Daoy (cell line): ENCODE measurements at places on chromosomes 13 and 19. TPM values are rescaled to one million over a fixed set of nuclear protein-coding genes. Genes with fewer than 3 reads are reported as not detected.

DNA sequence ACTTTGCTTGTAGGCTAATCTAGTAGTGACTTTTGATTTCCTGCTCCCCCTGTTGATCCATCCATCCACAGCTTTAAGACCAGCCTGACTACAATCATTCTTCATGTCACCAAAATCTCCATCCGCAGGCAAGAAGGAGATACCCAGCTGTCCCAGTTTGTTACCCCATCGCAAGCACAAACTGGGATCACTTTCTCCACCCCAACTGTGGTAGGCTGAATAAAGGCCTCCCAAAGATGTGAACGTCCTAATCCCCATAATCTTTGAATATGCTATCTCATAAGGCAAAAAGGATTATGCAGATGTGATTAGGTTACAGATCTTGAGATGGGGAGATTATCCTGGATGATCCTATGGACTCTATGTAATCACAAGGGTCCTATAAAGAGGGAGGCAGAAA lies 202.0 kb downstream of the ENOX1 start:
- DNase-seq = no peak

GRCh38 chr19:33366897-33367296 lies 6.6 kb upstream of the CEBPG start:
- no peak for DNase-seq

- no peak for DNase-seq
These were observed 17.6 kb downstream of the WDFY2 start for GRCh38 chr13:51601601-51602565.

- DNase-seq = no peak
These were observed 274.0 kb downstream of the EFNB2 start for GRCh38 chr13:106261450-106261849.

DNA sequence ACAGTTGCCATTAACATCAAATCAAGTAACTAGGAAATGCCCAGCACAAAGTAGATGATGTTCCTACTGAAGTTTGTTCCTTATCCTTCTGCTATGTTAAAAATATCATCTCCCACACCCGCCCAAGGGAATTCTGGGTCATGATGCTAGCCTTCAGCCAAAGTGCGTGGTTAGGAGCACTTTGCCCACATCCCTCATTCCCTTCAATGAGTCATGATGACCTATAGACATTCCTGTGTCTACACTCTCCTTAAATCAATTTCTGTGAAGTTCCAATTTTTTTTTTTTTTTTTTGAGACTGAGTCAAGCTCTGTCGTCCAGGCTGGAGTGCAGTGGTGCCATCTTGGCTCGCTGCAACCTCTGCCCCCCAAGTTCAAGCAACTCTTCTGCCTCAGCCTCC lies 17.0 kb downstream of the RXFP2 start:
- DNase-seq = peak; percentile 82

- no peak for DNase-seq
These were observed 41.6 kb upstream of the CLDN10 start for GRCh38 chr13:95510950-95511349.

SHD gene
- total RNA-seq = not detected in 2 replicates

ZNF563 gene
- total RNA-seq = 0.91 and 0.95 TPM in 2 replicates

- DNase-seq = peak; percentile 16
These were observed 7.4 kb downstream of the DBP start for GRCh38 chr19:48629599-48630295.

CEACAM4 gene
- not detected in 2 replicates for total RNA-seq

MAP4K1 gene
- 0.11 TPM in 1 of 2 replicates, not detected in the other for total RNA-seq

PTGER1 gene
- not detected in 2 replicates for total RNA-seq

DNA sequence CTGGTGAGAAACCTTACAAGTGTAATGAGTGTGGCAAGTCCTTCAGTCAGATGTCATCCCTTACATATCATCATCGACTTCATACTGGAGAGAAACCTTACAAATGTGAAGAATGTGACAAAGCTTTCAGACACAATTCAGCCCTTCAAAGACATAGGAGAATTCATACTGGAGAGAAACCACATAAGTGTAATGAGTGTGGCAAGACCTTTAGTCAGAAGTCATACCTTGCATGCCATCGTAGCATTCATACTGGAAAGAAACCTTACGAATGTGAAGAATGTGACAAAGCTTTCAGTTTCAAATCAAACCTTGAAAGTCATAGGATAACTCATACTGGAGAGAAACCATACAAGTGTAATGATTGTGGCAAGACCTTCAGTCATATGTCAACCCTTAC lies 13.6 kb upstream of the ZNF765 start:
- no peak for DNase-seq

ONECUT3 gene
- total RNA-seq = not detected in 2 replicates

DNA sequence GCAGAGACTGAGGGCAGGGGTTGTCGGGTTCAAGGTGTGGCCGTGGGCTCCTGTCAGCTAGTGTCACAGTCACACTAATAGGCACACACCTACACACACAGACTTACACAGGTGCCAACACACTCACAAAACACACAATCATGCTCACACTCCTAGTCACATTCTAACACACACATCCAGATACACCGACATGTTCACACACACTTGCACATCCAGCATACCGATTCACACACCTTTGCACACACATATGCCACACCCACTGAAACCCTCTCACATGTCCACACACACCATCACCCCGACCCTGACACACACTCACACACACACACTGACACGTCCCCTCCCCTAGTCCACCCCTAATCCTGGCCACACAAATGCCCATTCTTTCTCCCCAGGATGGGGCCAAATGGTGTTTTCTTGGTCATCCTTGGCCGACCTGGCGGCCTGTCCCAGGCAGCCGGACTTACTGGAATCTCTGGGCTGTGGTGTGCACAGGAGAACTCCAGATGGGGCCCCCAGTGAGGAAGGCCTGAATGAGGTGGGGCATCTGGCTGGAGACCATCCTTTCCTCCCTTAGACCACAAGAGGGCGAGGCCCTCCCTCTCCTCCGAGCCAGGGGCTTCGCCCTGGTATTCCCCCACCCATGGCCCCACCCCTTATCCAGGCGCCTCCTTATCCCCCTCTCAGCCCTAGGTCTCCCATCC lies 19.1 kb upstream of the PNMA8B start:
- DNase-seq = no peak
